ENCODE measurements at places on chromosomes 6 and 20.
A peak's percentile ranks its signal among the peaks of the same experiment; 100 is the strongest.

DNA sequence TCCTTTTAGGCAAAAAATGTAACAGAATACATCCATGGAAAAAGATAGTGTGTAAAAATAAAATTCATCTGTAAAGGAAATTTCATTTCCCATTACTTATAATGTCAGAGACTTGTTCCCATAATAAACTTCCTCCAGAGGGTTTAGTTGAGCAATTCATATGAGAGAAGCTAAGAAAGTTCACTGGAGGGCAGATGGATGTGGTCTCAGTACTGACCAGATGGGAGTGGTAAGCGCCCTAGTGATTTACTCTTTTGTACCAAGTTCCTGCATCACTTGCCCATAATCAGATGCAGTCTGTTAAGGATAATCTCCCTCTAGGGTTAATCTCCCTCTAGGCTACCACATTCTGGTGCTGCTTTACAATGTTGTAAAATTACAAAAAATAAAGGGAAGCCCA is 61.7 kb downstream of the ESF1 start:
- DNase-seq = no peak

GRCh38 chr6:161694995-161695394 is 421.1 kb upstream of the AGPAT4 start:
- DNase-seq = peak; percentile 24

DNA sequence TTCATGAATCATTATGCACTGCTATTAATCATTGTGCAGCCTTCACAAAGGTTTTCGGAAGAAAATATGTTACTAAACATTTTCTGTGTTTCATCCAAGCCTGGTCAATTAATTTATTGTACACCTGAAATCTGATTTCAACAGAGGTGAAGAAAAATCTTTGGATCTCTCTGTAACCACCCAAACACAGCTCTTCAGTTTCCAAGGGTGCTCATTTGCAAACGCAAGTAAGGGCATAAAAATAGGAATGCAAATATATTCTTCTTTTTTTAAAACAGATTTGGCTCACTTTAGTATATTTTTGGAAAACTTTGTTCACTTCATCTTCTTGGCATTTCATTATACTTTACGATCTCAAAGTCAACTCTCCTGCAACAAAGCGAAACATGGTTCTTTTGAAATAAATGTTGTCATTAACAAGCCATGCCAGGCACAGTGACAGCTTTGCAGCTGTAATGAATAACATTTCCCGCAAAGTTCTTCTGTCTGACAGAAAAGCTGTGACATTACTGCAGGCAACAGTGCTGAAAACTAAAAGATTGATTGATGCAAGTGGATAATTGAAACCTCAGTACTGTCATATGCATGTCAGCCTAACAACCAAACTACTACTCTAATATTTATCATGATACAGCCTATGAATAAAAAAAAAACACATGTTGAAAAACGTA is 348.3 kb downstream of the FRK start:
- DNase-seq = no peak

DNA sequence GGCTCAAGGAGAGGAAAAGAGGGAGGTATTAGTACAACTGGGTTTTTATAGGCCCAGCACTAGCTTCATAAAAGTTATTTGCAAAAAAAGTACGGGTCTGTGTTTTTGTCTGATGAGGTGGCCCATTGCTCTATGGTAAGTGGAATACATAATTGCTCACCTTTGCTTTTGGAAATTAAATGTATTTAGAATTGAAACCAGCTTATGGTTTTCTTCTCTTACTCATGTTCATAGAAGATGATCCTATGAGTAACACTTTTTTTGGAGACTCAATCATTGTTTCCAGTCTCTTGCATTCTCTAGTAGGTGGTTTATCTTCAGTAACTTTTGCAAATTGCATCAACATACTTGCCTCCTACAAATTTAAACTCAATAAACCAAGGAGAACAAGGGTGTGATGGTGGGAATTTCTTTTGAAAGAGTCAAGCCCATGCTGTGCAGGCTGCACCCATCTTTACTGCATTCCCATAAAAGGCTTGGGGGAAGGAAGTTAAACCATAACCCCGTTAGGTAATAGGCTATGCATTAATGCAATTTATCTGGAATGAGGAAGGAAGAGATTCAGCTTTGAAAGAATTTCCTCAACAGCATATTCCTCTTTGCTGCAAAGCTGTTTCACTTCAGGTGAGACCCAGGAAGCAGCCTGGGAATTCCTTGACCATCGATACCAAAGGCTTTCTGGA is 48.5 kb upstream of the EDN1 start:
- no peak for DNase-seq

- DNase-seq = no peak
Observed at GRCh38 chr6:19691465-19692167, 145.6 kb upstream of the ID4 start.

Data from HT1080 (cell line).